ENCODE measurements at places on chromosomes 4 and X.

GRCh38 chr4:42344309-42344708 is 53.0 kb upstream of the SHISA3 start:
- no peak for DNase-seq

GRCh38 chrX:10507181-10507580 is 113.2 kb downstream of the MID1 start:
- no peak for DNase-seq

GRCh38 chr4:97593248-97593647 is 550.0 kb downstream of the STPG2 start:
- no peak for DNase-seq

- DNase-seq, result no peak
Measured at GRCh38 chr4:56803471-56803870, 18.0 kb downstream of the SPINK2 start.

- no peak for DNase-seq
Measured at GRCh38 chr4:78660559-78660958, 109.0 kb downstream of the ANXA3 start.

- DNase-seq, result no peak
Measured at GRCh38 chr4:13912966-13913365, 285.4 kb upstream of the BOD1L1 start.

DNA sequence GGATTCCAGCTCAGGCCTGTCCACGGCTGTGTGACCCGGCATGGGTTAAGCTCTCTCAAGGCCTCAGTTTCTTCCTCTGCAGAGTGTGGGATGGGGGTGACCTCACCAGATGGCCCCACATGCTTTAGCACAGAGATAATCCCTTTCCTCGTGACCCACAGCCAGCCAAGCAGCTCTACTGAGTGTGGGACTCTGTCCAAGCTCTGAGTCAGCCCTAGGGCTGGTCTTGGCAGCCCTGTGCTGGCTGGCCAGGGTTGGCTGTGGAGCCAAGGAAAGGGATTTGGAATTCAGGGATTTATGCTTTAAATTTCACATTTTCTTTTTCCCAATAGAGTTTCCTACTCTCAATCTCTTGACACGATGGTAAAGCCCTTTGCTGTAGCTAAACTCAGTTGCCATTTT is 19.7 kb upstream of the SPON2 start:
- DNase-seq, result peak; percentile 89

DNA sequence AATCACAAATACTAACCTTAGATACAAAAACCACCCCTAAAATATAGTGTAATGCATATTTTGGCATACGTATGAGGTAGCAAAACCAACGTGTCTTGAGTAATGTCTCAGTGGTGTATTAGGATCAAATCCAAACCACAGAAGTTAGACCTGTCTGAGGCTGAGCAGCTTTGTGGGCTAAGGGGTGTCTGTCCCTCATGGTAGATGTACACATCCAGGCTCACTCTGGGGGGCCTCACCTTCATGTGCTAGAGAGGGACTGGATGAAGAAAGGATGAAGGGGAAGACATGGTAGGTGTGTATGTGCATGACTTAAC is 188.0 kb upstream of the TBC1D9 start:
- no peak for DNase-seq

GRCh38 chr4:153151535-153152455 is 52.4 kb upstream of the TRIM2 start:
- peak; percentile 71 for DNase-seq

Data from kidney epithelial cell (primary cell).